ENCODE measurements at places on chromosomes 7 and 10.

DNA sequence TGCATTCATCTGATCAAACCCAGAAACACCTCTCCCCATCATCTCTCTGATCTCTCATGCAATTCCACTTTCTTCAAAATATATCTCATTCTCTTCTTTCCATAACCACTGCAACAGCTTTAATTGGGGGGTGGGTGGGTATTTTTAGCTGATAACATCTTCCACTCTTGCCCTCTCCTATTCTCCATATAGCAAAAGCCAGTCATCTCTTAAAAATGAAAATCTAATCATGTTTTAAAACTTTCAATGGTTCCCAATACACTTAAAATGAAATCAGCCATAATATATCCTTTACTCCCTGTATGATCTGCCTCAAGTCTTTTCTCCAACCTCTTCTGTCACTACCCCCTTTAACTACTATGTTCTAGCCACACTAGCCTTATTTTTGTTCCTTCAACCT lies 1.5 kb downstream of the YME1L1 start:
- no peak for DNase-seq

DNA sequence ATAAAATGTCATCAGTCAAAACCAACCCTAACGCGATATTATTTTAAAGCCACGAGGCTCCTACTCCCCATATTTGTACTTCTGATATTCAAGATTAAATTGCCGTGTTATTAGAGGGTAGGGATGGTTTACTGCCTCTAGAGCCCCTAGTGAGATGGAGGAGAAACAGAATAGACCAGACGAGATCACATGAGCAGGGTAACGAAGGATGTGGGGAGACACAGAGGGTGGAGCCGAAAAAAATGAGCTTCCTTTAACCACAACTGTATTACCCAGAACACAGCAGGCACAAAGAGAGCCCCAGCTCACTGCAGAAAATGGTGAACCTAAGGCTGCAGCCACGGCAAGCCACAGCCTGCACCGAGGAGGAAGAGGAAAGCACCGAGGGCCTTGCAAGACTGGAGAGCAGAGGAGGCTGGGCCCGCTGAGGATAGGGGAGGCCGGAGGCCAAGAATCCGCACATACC lies 14.3 kb downstream of the ZC3HAV1 start:
- no peak for DNase-seq

DNA sequence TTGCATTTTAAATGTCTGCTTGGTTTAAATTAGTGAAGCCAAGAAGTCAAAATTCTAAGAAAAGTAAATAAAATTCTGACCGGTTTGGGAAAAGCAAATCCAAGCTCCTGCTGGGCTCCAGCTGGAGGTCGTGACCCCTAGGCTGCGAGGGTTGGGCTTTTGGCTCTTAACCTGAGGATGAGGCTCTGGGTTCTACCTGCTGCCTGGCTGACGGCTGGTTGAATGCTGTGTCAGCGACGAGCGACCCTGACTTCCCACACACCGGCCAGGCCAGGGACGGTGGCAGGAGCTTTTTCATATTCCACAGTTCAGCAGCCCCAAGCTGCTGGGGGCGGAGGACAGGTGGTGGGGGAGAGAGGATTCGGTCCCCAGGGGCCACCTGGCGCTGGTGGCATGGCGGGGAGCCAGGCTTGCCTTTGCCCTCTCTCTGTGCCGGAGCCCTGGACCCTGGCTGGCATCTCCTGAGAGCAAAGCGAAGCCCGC lies 843 bp upstream of the PLPP4 start:
- no peak for DNase-seq

GRCh38 chr10:121734589-121735045 lies 136.4 kb upstream of the FGFR2 start:
- peak; percentile 36 for DNase-seq

DNA sequence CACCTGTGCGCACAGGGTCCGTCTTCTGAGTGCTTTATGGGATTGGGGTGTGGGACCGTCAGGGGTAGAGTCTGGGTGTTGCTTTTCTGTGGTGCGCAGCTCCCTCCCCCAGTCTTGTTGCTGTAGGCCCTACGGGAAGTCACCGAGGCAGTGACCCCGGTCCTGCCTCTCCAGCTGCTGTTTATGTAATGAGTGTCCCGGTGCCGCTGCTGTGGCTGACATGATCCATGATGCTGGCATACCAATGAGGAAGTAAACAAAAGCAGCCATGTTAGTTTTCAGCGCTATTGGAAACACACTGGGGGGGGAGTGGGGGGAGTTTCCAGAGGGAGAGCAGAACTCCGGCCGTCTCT lies 1.1 kb downstream of the TRIM8 start:
- DNase-seq: peak; percentile 83

DNA sequence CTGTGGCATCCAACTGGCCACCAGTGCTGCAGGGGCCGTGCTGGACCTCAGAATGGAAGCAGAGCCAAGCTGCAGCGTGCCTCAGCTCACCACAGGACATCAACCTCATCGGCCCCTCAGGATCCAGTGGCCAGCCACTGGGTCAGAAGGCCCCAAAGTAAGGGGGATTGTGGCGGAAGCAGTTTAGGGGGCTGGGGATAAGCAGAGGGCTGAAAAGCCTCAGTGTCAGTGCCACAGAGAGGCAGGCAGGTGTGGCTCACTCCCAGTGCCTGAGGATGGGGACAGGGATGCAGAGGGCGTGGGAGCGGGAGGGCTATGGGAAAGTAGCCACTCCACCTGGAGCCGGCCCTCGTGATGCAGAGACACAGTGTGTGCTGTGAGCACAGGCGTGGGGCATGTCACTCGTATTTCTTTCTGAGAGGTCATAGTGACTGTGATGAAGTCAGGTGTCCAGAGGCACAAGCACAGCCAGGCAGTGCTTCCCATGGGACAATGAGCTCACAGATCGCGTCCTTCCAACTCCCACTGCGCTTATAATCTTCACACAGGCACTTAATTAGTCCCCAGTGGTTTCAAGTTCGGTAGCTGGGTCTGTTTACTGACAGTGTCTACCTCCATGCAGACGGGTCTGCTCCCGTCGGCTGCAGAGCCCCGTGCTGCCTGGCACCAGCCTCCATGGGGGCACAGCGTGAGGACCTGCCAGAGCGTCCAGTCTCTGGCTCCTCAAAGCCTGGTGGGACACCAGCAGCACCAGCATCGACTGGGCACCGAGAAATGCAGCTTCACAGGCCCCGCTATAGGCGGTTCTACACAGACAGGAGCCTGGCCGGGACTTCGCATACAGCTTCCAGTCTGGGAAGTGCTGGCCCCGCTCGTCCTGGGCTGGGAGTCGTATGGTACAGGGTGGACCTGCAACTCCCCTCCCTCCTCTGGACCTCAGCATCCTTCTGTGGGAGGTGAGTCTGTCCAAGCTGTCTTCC lies 42.9 kb upstream of the CNPY1 start:
- DNase-seq: no peak

Measured in astrocyte of the hippocampus (primary cell).